ENCODE measurements at places on chromosomes 3 and 15.

DNA sequence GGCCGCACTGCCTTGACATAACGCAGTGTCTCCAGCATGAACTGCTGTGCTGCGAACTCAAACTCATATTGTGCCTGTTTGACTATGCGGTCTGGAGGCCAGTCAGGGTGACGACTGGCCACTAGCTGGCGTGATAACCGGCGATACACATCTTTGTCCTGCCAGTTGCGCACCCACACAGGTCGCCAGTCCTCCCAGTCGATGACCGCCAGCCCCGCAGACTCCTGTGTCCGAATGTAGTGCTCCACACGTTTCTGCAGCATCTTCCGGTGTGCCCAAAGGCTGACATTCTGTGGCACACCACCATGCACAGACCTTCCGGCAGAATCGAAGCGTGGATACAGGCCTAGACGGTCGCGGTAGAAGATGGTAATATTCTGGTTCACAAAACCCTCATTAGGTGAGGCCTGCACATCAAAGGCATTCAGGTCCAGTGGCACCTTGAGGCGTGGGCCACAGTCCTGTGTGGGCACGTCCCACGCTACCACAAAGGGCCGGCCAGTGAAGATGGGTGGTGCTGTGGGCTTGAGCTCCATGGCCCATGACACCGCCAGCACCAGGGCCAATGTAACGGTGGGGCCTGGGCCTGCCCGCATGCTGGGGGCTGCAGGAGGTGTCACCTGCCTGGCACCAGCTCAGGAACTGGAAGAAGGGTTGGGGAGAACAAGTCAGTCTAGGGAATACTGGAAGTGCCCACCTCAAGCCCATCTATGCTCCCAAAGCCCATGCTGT, 2.5 kb downstream of the HYAL2 start:
- no peak for DNase-seq

GRCh38 chr3:32758375-32758753, 59.4 kb upstream of the TRIM71 start:
- DNase-seq = no peak

DNA sequence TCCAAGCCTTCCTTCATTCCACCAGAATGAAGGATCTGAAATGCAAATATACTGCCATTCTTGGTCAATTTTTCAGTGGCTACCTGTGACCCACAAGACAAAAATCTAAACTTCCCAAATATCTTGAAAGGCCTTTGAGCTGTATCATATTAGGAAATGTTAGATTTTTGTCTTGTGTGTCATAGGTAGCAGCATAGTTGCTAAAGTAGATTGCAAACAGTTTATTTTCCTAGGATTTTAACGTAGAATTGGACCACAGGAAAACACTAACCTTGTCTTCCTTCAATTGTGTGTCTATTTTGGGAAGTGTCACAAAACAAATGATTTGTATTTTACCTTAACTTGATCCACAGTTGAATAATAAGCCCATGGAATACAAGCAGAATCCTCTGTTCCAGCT, 42.4 kb downstream of the CP start:
- DNase-seq = no peak

- no peak for DNase-seq
Measured at GRCh38 chr15:93185796-93186195, 96.8 kb upstream of the RGMA start.

GRCh38 chr15:79349525-79349924, 38.6 kb downstream of the TMED3 start:
- DNase-seq = no peak

DNA sequence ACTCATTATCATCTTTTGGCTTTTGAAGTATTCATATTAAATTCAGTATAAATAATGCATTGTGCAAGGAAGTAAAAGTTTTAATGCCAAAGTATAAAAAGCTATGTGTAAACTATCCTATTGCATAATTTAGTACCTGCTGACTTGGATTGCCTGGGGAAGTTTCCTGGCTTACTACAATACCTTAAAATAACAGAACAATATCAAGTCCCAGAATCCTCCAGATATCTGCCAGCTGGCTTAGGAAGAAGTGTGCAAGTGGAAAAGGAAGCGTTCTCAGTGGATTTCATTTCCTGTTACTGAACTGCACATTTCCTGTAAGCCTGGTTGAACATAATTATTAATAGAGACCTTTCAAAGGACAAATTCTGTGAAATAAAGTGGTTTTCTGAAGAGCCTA, 236.7 kb downstream of the ADAMTSL3 start:
- no peak for DNase-seq

GRCh38 chr15:44029940-44030568, 165.0 kb downstream of the FRMD5 start:
- no peak for DNase-seq

DNA sequence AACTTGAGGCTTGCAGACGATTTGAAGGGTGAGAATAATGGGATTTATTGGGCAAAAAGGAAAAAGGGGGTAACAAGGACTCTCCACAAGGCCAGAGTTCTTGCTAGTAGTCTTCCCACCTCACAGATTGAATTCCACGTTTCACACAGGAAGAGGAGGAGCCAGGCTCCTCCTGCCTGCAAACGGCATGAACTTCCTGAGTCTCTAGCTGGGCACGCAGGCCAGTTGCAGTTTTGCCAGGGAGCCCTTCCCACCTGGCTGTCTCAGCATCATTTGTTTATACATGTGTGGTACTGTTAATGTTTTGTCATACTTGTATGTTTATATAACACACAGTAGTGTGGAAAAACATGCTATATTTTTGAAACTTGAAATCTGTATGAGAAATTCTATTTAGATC, 155.0 kb downstream of the NLGN1 start:
- DNase-seq = no peak

Data from epithelial cell of prostate (primary cell).